Ovary (tissue), 10 donors: ENCODE measurements at places on chromosomes 16 and 17. TPM values are rescaled to one million over a fixed set of nuclear protein-coding genes. Genes with fewer than 3 reads are reported as not detected.

- no peak for DNase-seq
Observed at GRCh38 chr17:37813751-37814150, 68.9 kb upstream of the HNF1B start.

DNA sequence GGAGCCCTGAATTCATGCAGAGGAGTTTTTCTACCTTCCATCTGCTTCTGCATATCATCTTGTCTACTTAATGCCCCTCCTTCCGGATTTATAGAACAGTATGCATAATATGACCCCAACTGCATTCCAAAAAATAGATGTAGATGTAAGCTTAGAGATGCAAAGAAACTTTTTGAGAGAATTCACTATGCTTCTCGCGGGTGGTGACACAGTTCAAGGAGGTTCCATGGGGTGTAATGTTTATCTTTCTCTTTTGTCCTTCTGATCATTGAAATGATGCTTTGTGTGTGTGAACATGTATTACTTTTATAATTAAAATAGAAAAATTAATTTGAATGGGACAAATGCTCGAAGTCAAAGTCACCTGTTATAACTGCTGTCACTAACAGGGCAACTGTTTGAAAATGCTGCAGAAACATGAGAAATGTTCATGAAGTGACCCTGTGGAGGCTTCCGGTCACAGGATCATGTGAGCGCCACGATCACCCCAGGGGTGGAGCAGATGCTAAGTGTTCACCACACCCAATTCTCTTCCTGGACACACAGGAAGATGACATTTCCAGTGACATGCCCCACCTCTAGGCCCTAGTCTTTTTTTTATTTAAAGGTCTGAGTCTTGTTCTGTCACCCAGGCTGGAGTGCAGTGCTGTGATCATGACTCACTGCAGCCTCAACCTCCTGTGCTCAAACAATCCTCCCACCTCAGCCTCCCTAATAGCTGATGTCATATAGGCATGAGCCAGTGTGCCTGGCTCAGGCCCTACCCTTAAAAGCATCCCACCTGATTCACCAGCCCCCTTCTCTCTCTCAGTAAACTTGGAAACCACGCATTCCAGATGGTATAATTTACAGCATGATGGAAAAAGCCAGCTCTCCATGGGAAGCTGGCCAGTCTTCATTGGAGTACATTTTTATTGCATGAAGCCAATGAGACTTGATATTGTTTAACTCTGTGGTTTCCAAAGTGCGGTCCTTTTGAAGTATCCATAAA is 21.0 kb upstream of the AGRP start:
- DNase-seq, result no peak

DNA sequence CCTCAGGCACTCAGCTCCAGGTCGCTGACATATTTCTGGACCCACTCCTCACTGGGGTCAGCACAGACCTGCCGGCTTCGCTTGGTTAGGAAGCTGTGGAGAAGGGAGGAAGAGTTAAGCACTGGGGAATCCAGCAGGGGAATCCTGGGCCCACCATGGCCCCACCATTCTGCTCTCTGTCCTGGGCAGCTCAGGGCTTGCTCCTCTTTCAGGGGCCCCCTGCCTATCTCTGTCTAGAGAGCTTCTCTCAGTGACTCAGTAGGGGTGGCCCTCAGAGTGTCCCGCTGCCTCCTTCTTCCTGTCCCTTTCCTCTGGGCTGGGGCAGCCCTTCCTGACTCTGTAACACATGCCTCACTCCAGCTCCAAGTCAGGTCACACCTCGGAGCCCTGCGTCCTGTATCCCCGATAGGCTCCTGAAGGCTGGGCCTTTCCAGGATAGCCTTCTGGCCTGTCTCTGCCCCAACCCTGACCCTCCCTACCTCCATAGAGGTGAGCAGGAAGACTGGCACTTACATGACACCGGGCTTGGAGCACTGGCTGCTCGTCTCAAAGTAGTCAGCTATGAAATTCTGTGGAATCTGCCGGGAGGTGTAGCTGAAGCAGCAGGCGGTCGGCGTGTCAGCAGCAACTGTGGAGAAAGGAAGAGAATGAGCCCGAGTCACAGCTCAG is 1.1 kb downstream of the CCL3 start:
- no peak for DNase-seq

- DNase-seq, result no peak
Observed at GRCh38 chr17:61599608-61600007, 8.6 kb upstream of the NACA2 start.

The CD300E gene
- polyA plus RNA-seq, result 0.30 TPM

The SLC2A4 gene
- 4.1 TPM for polyA plus RNA-seq

GRCh38 chr17:1331708-1332107 is 52.2 kb downstream of the TRARG1 start:
- no peak for DNase-seq

The CLEC10A gene
- polyA plus RNA-seq, result 9.4 TPM

The TCAP gene
- polyA plus RNA-seq, result 1.6 TPM
